ENCODE measurements at places on chromosomes 2 and 18.

GRCh38 chr2:17422061-17422460, 96.2 kb downstream of the RAD51AP2 start:
- DNase-seq: no peak

GRCh38 chr18:58180738-58181353, 136.8 kb downstream of the NEDD4L start:
- DNase-seq: peak; percentile 53

DNA sequence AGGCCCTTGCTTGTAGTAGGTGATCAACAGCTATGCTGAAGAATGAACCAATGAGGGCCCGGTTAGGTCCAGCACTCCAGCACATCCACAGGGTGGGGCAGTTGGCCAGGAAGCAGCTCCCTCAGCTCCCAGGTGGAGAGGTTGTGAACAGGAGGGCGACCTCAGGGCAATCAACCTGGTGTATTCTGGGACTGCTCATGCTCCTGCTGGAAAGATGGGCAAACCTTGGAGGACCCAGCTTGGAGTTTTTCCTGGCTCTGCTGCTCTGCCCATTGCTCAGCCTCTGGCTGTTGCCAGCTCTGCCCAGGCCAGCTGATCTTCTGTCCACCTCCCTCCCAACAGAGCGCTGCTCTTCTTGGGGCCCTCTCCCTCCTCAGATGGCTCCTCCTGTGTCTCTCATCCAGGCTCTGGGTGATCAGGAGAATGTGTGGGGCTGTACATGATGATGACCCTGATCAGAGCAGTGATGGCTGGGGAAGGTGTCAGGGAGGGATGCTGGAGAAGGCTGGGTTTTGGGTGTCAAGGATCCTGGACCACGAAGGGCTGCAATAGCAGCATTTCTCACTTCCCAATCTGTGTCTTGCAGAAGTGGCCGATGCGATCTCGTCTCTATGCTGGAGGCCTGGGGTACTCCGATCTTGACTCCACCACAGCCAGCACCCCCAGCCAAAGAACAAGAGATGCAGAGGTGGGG, 3.4 kb downstream of the TCF23 start:
- DNase-seq: no peak

GRCh38 chr2:127568128-127568527, 32.6 kb downstream of the MYO7B start:
- DNase-seq: no peak

DNA sequence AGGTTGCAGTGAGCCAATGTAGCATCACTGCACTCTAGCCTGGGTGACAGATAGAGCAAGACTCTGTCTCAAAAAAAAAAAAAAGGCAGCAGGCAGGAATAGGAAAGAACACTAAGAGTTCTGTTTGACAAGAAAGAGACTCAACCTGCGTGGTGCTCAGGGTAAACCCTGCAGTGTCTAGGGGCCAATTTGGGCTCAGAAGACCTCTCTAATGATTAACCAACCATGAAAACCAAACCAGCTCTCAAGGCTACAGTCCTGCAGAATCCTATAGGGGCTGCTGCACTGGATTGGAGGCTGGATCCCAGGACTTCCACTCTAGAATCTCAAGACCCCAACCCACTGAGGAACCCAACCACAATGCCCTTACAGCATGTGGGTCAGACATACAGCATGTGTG, 2.4 kb downstream of the TRABD2A start:
- no peak for DNase-seq

DNA sequence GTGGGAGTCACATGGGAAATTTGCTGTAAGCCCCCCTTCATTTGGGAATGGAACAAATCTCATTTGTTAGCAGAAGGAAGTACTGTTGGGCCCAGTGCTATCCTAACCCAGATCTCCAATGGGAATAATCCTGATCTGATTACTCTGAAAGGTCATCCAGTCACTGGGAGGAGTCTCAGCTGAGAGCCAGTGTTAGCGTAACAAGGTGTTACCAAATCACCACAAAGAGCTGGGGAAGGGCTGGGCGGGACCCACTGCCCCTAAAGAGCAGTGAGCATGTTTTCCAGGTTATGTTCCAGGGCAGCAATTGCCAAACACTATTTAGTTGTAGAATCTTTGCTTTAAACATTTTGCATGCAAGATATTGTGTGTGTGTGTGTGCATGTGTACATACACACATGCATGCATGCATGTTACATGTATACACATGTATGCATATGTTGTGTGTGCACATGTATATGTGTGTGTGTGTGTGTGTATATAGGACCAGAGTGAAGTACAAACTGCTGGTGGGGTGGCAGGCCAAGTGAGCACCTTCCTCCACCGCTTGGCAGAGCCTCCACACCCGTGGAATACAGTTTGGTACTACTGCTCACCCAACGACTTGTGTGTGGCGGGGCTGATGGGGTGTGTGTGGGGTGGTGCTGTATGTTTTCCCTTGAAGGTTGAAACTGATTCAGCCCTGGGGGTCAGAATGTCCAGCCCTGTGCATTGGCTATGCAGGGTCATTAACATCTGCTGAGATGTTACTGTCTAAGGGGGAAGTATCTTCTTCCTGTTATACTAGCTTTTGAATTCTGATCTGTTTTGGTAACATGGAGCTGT, 15.2 kb downstream of the INPP5D start:
- no peak for DNase-seq

All from cardiac fibroblast (primary cell).